ENCODE measurements at places on chromosomes 5 and 9. TPM values are rescaled to one million over a fixed set of nuclear protein-coding genes. Genes with fewer than 3 reads are reported as not detected.

RECK gene
- total RNA-seq = 9.5 TPM

JAK2 gene
- 5.0 TPM for total RNA-seq

INSL4 gene
- not detected for total RNA-seq

ZFP2 gene
- 3.4 TPM for total RNA-seq

SPATA31A3 gene
- total RNA-seq = not detected

ACTBL2 gene
- not detected for total RNA-seq

CMBL gene
- total RNA-seq = 22.2 TPM
